Foreskin keratinocyte (primary cell): ENCODE measurements at places on chromosomes 7 and 10. TPM values are rescaled to one million over a fixed set of nuclear protein-coding genes. Genes with fewer than 3 reads are reported as not detected.

Gene CNTNAP2
- total RNA-seq = 0.11 and 0.17 TPM in 2 replicates

Gene DRGX
- not detected in 2 replicates for total RNA-seq

Gene ZNF438
- total RNA-seq = 2.7 and 2.8 TPM in 2 replicates

Gene AZGP1
- 0.25 and 0.71 TPM in 2 replicates for total RNA-seq

Gene FBXL15
- total RNA-seq = 5.5 and 5.9 TPM in 2 replicates

Gene PILRA
- total RNA-seq = 0.25 and 0.37 TPM in 2 replicates

Gene ENO4
- total RNA-seq = 0.14 TPM in 1 of 2 replicates, not detected in the other

Gene CTNNA3
- 0.07 TPM in 1 of 2 replicates, not detected in the other for total RNA-seq

Gene C10orf67
- total RNA-seq = 0.10 and 0.11 TPM in 2 replicates

Gene OPN1SW
- not detected in 2 replicates for total RNA-seq

Gene ATP6V0E2
- 4.2 and 10.4 TPM in 2 replicates for total RNA-seq

Gene UPK3B
- 1.0 and 2.6 TPM in 2 replicates for total RNA-seq

Gene PCBD1
- 54.7 and 60.3 TPM in 2 replicates for total RNA-seq

Gene GSAP
- 3.9 and 4.2 TPM in 2 replicates for total RNA-seq

DNA sequence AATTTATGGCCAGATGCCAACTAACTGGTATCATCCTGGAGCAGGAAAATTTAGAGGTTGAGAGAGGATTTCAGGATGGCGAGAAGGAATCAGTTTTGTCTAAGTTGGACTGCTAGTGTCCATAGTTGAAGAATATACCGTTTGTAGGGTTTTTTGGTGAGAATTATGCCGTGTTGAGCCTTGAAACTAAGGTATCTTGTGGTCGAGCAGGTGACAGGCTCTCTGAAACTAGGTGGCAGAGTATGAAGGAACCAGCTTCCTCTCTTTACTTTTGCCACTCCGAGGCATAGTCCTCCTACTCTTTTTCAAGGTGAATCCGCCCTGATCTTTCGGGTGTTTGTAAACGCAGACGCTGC lies 9.7 kb downstream of the MDFIC start:
- no peak for DNase-seq

DNA sequence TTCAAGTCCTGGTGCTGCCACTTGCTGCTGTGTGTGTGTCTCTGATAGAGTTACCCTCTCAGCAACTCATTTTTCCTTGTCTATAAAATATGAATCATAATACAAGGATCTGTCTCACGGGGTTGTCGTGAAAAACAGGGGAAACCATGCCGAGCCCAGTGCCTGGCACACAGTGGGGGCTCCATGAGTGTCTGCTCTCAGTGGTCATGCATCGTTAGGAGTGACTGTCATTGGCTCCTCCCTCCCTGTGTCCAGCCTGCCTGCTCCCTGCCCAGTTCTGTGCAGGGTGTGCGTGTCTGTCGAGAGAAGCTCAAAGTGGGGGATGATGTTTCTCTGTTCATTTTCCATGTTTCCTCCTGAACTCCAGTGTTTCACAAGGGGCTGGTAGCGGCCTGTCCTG lies 83.6 kb upstream of the LRRC4 start:
- DNase-seq = no peak

GRCh38 chr7:47185839-47186238 lies 396.1 kb downstream of the TNS3 start:
- DNase-seq = no peak

GRCh38 chr7:88224601-88225275 lies 4.9 kb upstream of the SRI start:
- DNase-seq = peak; percentile 40

DNA sequence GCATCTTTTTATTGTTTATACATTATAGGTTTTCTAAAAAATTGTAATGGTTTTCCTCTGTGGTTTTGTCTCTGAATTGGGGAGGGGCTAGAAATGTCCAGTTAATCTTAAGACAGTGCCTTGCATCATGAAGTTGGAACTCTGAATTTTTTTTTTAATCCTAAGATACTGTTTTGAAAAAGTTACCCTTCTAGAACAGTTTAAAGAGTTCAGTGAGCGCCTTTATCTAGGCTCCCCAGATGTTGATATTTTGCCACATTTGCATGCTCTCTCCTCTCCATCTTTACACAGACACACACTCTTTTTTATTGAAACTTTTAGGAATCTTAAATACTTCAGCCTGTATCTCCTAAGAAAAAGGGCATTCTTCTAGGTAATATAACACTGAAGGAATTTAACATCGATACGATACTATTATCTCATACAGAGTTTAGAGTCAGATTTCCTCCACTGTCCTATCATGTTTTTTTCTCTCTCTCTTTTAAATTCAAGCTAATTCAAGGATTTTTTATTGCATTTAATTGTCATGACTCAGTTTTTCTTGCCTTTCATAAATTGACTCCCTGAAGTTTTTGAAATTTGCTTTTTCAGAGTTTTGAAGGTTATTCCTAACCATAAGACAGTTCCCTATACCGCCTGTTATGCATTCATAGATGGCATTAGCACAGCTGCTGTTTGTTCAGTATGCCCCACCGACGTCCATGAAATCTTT lies 31.5 kb downstream of the PRKAR2B start:
- no peak for DNase-seq

DNA sequence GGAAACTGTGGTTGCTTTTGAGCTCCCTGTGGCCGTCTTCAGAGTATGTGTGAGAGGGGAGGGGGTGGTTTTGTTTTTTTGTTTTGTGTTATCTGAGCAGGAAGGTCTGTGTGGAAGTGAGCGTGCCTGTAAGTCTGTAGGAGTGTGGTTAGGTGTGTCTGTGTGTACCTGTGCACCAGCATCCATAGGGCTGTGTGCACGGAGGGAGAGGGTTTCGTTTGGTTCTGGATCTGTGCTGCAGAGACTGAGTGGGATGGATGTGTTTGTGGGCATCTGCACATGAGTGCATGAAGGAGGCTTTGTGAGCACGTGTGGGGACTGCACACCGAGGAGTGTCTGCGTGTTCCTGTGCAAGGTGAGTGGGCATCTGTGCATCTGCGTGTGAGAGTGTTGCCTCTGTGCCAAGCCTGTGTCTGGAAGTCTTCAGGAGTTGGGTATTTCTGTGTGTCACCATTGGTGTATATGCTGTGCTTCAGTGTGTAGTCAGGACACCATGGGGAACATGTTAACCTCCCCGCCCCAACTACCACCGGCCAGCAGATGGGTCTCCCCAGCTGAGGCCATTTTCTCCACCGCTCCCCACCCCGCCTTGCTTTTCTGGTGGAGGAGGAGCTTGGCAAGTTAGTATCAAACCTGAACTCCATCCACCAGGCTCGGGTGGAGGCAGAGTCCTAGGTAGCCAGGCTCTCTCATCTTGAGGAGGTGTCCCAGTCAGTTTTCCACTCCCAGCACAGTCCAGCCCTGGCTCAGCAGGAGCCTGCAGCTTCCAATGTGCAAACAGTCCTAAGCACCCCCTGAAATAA lies 7.1 kb upstream of the TLX1 start:
- no peak for DNase-seq

GRCh38 chr10:7513455-7513854 lies 102.6 kb upstream of the SFMBT2 start:
- no peak for DNase-seq

GRCh38 chr7:43385856-43386255 lies 197.1 kb upstream of the STK17A start:
- peak; percentile 96 for DNase-seq

GRCh38 chr10:129194181-129194870 lies 272.7 kb upstream of the MGMT start:
- DNase-seq = no peak

GRCh38 chr7:101940830-101941229 lies 123.4 kb downstream of the CUX1 start:
- no peak for DNase-seq

DNA sequence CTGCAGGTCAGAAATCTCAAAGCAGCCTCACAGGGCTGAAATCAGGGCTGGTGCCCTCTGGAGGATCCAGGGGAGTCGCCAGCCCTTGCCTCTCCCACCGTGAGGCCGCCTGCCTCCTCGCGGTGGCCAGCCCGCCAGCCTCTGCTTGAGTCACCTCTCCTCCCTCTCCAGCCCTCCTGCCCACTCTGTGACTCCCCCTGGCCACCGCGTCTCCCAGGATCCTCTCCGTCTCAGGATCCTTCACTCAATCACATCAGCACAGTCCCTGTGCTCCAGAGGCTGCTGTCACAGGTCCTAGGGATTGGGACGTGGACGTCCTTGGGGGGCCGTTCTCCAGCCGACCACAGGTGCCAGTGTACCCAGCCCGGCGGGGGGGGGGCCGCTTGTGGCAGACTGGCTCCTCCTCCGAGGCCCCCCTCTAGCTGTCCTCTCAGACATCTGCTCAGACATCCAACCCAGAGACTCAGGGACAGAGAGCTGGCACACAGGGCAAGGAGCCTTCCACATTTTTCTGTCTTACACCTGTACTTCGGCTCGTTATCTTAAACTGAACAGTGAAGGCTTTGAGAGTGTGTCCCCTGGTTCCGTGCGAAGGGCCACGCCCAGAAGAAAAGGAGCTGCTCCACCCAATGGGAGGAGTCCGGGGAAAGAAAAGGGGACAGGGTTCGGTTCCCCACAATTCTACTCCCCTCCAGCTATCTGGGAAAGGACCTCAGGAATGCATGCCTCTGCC lies 9.4 kb upstream of the PPP2R2D start:
- no peak for DNase-seq

GRCh38 chr7:47697543-47697942 lies 115.6 kb upstream of the TNS3 start:
- no peak for DNase-seq

- DNase-seq = no peak
Observed at GRCh38 chr7:76369018-76369417, 10.2 kb upstream of the YWHAG start.

GRCh38 chr7:88217675-88218428 lies 2.0 kb downstream of the SRI start:
- DNase-seq = no peak

DNA sequence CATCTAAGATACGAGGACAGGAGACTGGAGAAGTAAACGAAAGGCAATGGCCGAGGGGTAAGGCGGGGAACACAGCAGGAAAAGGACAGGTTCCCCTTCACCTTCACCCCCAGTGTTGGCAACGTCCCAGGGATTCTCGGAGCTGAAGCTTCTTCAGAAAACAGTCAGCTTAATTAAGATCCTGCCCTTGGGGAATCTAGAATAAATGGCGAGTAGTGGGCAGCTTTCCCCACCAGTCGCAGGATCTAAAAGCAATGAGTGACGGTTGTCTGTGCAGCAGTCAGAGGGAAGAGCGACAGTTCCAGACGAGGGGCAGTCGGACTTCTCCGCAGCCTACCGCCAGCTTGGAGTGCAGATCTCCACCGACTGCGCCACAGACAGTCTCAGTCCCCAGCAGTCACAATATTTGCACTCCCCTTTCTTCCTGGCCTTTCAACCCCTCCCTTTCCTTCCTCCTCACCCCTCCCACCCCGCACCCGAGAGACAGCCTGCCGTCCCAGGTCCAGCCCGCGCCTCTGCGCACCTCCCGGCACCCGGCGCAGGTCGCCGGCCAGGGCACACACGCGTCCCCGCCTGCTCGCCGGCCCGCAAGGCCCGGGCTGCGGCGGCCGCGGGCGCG lies 10.9 kb upstream of the SP8 start:
- no peak for DNase-seq

DNA sequence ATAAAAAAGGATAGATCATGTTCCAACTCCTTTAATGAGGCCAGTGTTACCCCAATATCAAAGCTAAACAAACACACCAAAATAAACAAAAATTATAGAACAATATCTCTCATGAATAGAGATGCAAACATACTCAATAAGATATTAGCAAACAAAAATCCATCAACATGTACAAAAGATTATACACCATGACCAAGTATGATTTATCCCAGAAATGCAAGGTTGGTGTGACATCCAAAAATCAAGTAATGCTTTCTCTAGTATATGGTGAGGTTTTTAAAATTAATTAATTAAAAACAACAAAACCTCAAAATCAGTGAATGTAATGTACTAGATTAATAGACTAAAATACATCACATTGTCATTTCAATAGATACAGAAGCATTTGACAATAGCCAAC lies 11.0 kb upstream of the MSMB start:
- no peak for DNase-seq

DNA sequence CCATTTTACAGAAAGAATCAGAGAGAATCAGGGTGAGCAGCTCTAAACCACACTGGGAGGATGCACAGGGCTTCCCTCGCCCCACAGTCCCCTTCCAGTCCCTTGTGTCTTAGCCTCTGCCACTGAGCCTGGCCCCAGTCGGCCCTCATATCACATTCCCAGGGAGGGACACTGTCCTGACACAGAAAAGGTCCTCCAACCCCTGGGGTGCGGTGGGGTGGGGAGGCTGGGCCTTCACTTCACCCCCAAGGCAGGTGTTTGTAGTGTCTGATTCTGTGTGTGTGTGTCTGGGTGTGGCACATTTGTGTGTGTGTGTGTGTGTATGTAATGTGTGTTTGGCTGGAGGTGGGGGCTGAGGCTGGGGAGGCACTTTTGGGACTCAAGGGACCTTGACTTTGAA lies 1.8 kb upstream of the KCP start:
- DNase-seq = no peak

- peak; percentile 68 for DNase-seq
Observed at GRCh38 chr7:50068850-50069551, 24.0 kb downstream of the ZPBP start.

GRCh38 chr10:91883549-91884444 lies 25.5 kb downstream of the FGFBP3 start:
- no peak for DNase-seq

DNA sequence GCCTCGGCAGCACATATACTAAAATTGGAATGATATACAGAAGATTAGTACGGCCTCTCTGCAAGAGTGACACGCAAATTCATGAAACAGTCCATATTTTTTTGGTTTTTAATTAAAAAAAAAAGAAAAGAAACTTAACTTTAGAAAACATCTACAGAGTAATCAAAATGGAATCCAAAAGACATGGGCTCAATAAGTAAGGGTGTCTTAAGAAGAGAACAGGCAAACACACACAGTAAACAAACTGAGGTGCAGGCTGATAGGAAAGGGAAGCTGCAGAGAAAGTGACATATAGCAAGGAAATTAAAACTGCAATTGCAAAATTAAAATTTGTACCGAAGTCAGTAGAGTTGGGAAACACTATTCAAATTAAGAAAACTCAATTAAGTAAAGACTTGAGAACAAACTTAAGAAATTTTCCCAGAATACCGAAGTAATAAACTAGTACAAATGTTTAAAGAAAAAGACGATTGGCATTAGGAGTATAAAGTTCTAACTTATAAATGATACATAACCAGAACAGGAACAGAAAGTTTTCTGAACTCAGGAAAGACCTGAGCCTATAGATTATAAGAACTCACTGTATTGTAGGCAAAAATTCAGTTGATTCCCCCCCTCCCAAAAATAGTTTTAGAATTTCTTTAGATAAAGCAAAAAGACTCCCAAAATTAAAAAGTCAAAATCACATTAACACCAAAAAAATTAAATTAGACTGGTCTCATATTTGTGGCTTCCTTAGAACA lies 16.3 kb downstream of the MTPN start:
- DNase-seq = no peak

DNA sequence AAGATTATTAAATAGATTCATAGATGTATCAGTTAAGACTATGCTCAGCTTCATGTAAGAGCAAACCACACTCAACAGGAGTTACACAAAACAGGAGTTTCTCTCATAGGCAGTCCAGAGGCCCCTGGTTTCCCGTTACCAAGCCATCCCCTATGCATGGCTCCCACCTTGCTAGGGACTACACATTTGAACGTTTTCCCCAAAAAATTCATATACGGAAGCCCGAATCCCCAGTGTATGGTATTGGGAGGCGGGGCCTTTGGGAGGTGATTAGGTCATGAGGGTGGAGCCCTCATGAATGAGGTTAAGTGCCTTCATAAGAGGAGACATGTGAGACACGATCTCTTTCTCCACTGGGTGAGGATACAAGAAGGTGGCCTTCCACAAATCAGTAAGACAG lies 29.1 kb downstream of the RSU1 start:
- no peak for DNase-seq
